ENCODE measurements at places on chromosomes 2 and 18.

- no peak for DNase-seq
Measured at GRCh38 chr2:168649105-168649504, 153.3 kb upstream of the NOSTRIN start.

DNA sequence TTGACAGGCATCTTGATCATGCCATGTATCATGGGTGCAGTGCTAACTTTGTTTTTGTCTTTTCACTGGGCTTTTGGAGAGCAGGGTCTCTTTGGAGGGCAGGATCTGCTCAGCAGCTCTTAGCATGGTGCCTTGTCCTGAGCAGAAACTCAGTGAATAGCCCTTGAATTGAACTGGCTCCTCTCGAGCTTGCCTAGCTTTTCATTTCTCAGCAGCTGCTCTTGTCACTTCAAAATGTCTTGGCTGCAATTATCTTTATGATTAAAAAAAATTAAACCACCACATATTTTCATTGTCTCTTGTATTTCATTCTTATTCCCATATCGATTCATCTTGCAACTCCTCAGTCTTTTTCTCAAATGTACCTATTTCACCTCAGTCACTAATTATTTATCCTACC is 50.5 kb downstream of the CCDC85A start:
- DNase-seq: no peak

DNA sequence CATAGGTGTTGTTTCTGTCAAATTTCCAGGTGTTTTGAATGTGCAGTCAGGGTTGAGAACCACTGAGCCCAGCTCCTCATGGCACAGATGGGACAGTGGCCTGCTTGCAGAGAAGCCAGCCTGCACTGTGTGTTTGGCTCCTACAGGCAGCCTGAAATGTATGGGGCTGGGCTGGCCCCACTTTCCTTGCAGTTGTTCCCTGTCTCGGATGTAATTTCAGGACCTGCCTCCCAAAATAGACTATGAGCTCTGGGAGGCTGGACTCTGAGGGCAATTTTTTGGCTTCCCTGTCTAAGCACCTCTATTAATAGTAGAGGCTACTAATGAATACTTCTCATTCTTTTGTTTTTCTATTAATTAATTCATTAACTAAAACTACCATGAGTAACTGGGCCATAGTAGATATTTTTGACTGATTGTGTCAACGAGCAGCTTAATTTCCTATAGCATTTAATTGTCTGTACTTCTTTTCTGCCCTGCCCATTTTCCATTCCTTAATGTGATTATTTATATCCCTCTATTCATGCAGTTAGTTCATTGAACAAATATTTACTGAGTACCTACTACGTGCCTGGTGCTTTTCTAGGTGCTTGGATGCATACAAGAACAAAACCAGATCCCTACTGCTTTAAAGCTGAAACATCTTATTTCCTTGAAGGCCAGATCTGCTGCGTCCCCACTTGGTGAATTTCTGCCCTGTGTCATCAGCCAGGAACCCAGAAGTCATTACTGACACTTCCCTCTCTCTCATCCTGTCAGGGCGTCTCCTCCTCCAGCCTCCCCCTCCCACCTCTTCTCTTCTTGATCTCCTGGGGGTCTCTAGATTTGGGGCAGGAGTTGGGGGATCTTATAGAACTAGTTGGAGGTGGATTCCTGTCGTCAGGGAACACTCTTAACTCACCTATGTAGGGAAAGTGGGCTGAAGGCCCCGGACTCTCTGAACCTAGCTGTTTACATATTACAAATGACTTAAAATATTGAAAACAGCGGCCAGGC is 16.3 kb downstream of the DYSF start:
- no peak for DNase-seq

GRCh38 chr2:27855476-27855875 is 34.7 kb downstream of the RBKS start:
- peak; percentile 46 for DNase-seq

DNA sequence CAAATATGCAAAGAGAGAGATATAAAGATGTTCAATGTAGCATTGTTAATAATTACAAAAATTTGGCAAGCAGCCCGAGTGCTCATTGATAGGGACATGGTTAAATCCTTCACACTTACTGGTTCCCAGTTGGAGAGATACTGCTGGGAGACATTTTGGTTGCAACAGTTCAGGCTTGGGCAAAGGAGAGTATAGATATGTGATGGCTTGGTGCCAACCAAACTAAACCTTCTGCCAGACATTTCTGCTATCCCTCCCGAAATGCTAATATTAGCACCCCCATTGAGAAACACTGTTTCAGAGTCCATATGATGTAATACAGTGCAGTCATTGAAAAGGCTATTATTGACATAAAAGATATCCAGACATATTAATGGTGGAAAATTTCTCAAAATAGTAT is 11.5 kb downstream of the GEN1 start:
- no peak for DNase-seq

DNA sequence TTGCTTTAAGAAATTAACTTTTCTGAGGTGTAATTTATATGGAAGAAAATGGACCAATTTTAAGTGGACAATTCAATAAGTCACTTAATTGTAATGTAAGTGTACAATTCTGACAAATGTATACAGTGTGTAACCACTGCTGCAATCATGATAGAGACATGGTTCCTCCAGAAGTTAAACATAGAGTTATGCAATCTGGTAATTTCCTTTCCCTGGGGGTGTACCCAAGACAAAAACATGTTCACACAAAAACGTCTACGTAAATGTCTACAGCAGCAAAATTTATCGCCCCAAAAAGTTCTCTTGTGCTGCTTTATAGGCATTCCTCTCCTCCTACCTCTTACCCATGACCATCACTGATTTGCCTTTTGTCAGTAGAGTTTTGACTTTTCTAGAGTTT is 141.5 kb downstream of the AQP4 start:
- no peak for DNase-seq

Data from HT1080 (cell line).